ENCODE measurements at places on chromosomes 5 and 9.

DNA sequence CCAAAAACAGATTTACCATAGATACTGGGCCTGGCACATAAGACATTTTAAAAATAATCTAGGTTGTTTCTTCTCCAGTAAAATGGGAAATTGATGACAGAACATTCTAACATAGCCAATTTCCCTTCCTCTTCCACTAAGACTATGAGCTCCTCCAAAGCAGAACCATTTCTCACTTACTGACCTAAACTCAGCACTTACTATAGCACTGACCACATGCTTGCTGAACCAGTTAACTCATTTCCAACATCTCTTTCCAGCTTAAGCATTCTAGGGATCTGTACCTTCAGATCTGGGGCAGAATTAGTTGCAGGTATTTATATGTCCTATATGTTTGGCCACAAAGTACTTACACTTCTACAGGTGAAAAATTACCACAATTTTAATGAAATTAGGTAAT is 58.9 kb downstream of the TTC39B start:
- DNase-seq = no peak

- no peak for DNase-seq
Observed at GRCh38 chr5:38426986-38427950, 129.2 kb downstream of the LIFR start.

DNA sequence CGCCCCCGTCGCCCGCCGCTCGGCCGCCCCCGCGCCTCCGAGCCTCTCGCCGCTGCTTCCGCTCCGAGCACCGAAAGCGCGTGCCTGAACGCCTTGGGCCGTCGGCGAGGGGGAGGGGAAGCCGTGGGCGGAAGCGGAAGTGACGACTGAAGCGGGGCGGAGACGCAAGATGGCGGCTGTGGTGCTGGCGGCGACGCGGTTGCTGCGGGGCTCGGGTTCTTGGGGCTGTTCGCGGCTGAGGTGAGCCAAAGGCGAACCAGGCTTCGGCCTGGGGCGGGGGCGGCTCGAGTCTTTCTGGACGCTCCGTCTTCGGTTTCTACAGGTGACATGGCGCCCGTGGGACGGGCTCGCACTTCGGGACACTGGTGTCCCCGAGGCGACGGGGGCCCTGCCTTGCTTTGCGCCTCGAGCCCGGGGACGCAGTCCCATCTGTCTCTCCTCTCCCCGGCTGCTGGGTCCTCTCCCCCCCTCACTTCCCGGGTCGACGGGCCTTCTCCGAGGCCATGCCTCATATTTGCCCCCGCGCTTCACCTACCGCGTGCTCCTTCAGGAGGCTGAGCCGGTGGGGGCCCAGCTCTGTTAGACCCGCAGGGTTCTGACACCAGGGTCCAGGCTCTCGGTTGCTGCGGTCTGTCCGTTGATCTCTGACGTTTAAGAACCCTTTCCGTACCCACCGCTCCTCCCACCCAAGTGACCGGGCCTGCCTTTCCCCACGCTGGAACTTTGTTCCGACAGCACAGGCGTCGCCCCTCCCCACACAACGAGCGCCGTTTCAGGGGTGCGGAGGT is at the start of the genes ENTR1 and PMPCA:
Gene ENTR1, minus strand, starts transcription at position 115 of the 788 bp plus-strand sequence. CDS start 217 bp downstream, outside the sequence.
Gene PMPCA, plus strand, starts transcription at position 159 of the 788 bp plus-strand sequence. Its CDS starts 11 bp downstream, at position 170.
- DNase-seq = peak; percentile 35

- no peak for DNase-seq
Observed at GRCh38 chr5:101843055-101843454, 453.0 kb downstream of the SLCO4C1 start.

- no peak for DNase-seq
Observed at GRCh38 chr9:109452761-109453160, 45.3 kb downstream of the PTPN3 start.

- no peak for DNase-seq
Observed at GRCh38 chr9:122767817-122768216, 20.9 kb upstream of the OR5C1 start.

DNA sequence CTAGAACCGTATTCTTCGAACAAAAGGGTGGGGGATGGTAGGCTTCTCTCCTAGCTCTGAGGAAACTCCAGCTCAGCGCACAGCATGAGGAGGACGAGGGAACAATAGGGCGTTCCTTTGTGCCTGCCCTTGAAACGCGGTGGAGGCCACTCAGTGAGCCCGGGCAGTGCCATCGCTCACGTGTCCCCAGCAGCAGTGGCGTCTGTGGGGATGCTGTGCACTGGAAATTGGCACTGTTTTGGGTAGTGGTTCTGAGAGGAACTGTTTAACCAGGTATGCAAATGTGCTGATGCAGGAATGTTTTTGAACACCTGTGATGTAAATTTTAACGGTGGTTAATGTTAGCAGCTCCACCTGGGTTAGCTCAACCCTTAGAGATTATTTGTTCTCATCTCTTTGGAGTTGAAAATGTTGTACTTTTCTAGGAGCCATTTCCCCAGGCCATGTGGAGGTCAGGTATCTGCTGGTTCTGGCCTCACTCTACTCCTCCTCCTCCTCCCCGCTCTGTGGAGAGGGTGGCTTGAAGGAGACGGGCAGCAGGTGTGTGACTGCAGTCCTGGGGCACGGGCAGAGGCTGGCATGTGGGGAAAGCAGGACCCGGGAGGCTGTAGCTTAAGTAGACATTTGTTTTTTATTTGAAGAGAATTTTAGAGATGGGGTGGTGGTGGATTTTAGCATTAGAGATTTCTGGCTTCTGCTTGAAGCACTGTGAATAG is 48.3 kb downstream of the EHMT1 start:
- DNase-seq = no peak

DNA sequence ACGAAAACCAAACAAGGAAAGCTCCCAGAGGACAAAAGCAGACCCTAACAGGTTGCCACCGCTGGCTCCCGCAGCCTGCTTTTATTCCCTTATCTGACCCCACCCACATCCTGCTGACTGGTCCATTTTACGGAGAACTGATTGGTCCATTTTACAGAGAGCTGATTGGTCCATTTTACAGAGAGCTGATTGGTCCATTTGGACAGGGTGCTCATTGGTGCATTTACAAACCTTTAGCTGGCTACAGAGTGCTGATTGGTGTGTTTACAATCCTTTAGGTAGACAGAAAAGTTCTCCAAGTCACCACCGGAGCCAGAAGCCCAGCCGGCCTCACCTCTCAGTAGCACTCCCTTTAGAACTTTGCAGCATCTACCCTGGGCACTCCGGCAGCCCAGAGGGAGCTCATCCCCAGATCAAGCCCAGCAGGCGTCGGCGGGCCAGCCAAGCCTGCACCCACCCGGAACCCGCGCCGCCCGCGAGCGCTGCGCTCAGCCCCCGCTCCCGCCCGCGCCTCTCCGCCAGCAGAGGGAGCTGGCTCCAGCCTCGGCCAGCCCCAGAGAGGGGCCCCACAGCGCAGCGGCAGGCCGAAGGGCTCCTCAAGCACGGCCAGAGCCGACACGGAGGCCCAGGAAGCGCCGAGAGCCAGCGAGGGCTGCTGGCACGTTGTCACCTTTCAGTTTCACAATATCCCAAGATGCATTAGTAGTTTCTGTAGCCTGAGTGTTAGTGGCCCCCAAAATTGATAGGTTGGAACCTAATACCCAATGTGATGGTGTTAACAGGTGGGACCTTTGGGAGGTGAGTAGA is 35.3 kb upstream of the CLPTM1L start:
- no peak for DNase-seq

GRCh38 chr5:169197343-169197742 is 103.6 kb downstream of the SLIT3 start:
- DNase-seq = no peak

GRCh38 chr9:13778631-13779030 is 499.1 kb upstream of the MPDZ start:
- DNase-seq = no peak

GRCh38 chr9:70411121-70411929 is 3.1 kb downstream of the KLF9 start:
- DNase-seq = no peak

DNA sequence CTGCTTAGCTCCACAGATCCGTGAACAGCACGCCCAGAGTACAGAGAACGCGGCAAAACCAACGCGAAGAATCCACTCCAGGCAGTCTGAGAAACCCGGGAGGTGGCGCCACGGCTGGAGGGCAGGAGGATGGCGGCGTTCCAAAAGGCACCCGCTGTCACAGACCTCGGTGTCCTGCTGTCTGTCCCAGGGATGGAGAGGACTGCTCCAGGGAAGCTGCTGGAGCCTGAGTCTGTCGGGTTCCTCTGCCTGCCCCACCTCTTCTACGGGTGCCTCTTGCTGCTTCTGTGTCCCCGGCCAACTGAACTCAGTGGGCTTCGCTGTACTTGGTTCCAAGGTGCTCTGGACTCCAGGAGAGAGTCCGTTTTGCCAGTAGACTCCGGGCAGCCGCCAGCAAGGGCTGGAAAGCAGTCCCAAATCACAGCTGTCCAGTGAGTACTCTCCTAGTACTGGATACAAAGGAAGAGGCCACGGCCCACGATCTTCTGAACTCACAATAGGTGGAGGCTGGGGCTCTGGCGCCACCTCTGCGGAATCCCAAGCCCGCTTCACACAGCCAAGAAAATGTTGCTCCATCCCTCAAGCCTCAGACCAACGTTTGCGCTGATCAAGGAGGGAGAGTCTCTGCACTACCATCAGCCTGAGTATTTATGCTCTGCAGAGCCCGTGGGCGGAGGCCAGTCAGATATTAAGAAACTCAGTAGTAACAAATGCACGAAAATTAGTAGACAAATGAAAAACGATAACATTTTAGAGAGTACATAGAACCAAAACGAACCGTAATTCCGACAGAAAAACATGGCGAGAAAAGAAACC is 440 bp downstream of the ANXA2R start:
- peak; percentile 73 for DNase-seq

DNA sequence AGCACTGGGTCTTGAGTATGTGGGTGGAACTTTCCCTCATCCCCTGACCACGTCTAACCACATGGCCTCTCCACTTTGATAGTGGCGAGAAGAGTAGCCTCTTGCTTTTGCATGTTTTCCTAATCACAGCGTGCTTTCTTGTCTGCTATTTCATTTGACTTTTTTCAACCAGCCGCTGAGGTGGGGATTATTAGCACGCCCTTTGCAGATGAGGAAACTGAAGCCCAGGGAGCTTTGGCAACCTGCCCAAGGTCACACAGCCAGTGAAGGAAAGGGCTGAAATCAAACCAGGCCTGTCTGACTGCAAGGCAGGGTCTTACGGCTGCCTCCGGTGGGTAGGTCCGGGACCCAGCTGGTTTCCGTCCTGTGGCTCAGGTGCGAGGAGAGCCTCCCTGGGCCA is 106.5 kb upstream of the MSX2 start:
- DNase-seq = no peak

DNA sequence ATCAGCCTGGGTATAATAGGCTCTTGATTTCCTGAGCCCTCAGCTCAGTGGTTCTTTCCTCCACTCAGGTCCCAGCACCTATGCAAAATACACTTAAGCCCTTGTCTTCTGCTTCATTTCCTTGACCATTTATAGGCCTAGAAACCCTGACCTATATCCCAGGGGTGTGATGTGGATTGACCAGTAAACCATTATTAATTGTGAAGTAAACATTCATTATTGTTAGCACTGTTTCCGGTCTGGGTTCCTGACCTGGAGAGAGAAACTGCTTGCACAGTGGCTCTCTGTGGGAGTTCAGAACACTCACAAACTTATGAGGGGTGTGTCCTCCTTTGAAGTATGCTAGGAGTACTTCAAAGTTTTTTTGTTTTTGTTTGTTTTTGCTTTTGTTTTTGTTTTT is 19.6 kb upstream of the TOMM5 start:
- no peak for DNase-seq

DNA sequence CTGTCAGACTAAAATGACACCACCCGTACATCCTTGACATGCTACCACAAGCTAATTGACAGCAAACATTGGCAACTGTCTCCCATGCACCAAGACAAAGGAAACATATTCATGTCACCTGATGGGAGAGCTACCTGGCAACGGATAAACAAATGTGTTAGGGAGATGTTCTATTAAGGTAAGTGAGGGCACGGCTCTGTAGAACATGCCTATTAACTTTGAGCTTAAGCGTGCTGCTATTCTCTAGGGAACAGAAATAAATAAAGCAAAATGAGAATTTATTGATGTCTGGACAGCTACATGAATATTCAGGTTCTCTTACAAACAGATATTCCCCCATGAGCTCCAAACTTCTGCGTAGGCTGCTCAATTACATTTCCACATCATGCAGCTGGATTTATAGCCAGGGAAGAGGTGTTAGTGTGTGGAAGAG is 361.4 kb upstream of the RFX3 start:
- no peak for DNase-seq

- DNase-seq = no peak
Observed at GRCh38 chr9:14111696-14112095, 202.2 kb downstream of the NFIB start.

Data from NCI-H446 treated with DMSO at 0.1 percent for 48 hours (cell line).